ENCODE measurements at places on chromosomes 16 and 17.
A peak's percentile ranks its signal among the peaks of the same experiment; 100 is the strongest.

GRCh38 chr16:84234321-84235241 lies 5.2 kb downstream of the KCNG4 start:
- H3K4me3 ChIP-seq = no peak overlapping the region
- H3K27ac ChIP-seq = no peak overlapping the region
- H3K36me3 ChIP-seq = no peaks in the 10 kb centered on the region
- H3K27me3 ChIP-seq = no peaks in the 10 kb centered on the region
- H3K4me1 ChIP-seq = no peaks in the 10 kb centered on the region

GRCh38 chr17:37299257-37299980 lies 76.4 kb upstream of the C17orf78 start:
- DNase-seq = no peak
- peak overlapping the region; percentile 33 for H3K27ac ChIP-seq
- H3K36me3 ChIP-seq = no peaks in the 10 kb centered on the region
- no peaks in the 10 kb centered on the region for H3K27me3 ChIP-seq
- H3K4me1 ChIP-seq = peaks cover 26% of the 10 kb centered on the region

GRCh38 chr17:64378890-64379354 lies 11.7 kb downstream of the PECAM1 start:
- H3K4me1 ChIP-seq = peaks cover 33% of the 10 kb centered on the region
- no peaks in the 10 kb centered on the region for H3K27me3 ChIP-seq
- H3K27ac ChIP-seq = peak overlapping the region; percentile 21
- H3K36me3 ChIP-seq = no peaks in the 10 kb centered on the region

DNA sequence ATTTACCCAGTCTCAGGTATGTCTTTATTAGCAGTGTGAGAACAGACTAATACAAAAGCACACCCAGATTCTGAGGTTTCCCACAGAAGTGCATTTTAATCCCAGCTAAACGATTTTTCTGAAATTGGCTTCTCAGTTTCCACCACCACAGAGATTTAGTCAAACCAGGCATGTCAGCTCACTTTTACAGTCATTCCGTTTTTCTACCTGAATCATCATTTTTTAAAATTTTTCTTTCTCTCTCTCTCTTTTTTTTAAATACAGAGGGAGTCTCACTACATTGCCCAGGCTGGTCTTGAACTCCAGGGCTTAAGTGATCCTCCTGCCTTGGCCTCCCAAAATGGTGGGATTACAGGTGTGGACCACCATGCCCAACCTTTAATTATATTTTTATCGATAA lies 389.1 kb downstream of the HAPSTR1 start:
- no peak for DNase-seq
- no peak overlapping the region for H3K27ac ChIP-seq
- no peaks in the 10 kb centered on the region for H3K36me3 ChIP-seq
- no peaks in the 10 kb centered on the region for H3K27me3 ChIP-seq
- H3K4me3 ChIP-seq = no peak overlapping the region

GRCh38 chr16:5917436-5918195 lies 820.0 kb upstream of the EEF2KMT start:
- DNase-seq = no peak
- no peaks in the 10 kb centered on the region for H3K4me1 ChIP-seq
- no peak overlapping the region for H3K27ac ChIP-seq
- H3K27me3 ChIP-seq = no peaks in the 10 kb centered on the region
- H3K4me3 ChIP-seq = no peak overlapping the region

DNA sequence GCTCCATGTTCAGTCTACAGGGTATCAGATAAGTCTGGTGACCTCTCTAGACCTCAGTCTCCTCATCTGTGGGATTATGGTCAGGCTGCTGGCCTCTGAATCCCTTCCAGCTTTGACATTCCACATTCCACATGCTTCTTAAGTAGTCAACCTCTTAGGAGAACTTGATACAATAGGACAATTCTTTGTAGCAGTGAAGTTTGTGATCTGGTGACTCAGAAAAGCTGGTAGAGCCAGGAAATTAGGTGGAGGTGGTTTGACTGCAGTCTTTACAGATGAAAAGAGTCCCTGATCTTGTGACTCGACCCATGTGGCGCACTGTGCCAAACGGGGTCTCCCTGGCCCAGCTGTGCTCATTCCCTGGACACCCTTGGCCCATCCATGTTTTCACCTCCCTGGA lies 147.8 kb downstream of the NTN1 start:
- DNase-seq = no peak
- no peaks in the 10 kb centered on the region for H3K27me3 ChIP-seq
- H3K36me3 ChIP-seq = no peaks in the 10 kb centered on the region
- H3K27ac ChIP-seq = no peak overlapping the region

- no peaks in the 10 kb centered on the region for H3K36me3 ChIP-seq
- peak overlapping the region; percentile 100 for H3K27ac ChIP-seq
- DNase-seq = no peak
- no peaks in the 10 kb centered on the region for H3K27me3 ChIP-seq
- peaks cover 69% of the 10 kb centered on the region for H3K4me1 ChIP-seq
Measured at GRCh38 chr17:2400474-2400866, 390 bp downstream of the MNT start.

- H3K36me3 ChIP-seq = peaks cover 7% of the 10 kb centered on the region
- no peak overlapping the region for H3K4me3 ChIP-seq
- peak overlapping the region; percentile 53 for H3K27ac ChIP-seq
- DNase-seq = no peak
- peaks cover 76% of the 10 kb centered on the region for H3K4me1 ChIP-seq
- no peaks in the 10 kb centered on the region for H3K27me3 ChIP-seq
Measured at GRCh38 chr16:3470723-3471122, 24.6 kb downstream of the C16orf90 start.

- no peak overlapping the region for H3K4me3 ChIP-seq
- no peak for DNase-seq
- no peaks in the 10 kb centered on the region for H3K36me3 ChIP-seq
Measured at GRCh38 chr17:16374146-16374938, 6.5 kb upstream of the UBB start.

GRCh38 chr17:540631-541030 lies 174.0 kb downstream of the VPS53 start:
- DNase-seq = no peak
- peaks cover 14% of the 10 kb centered on the region for H3K36me3 ChIP-seq
- H3K27me3 ChIP-seq = no peaks in the 10 kb centered on the region
- no peaks in the 10 kb centered on the region for H3K4me1 ChIP-seq
- no peak overlapping the region for H3K4me3 ChIP-seq
- no peak overlapping the region for H3K27ac ChIP-seq

DNA sequence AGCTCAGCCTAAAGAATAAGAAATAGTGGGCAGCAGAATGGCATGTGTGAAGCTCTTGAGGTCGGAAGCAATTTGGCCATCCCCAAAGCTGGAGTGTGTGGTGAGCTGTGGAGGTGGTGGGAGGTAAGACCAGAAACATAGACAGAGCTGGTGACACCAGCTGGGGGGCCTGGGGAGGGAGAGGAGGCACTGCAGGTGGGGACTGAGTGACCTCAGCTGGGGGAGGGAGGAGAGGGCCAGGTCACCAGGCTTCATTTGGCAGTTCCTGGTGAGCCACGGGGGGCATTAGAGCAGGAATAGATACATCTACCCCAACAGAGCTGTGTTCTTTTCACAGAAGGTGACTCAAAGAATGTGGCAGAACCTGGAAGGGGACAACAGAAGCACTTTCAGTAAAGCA lies 31.9 kb downstream of the WFDC1 start:
- H3K4me3 ChIP-seq = no peak overlapping the region
- no peak for DNase-seq
- no peaks in the 10 kb centered on the region for H3K4me1 ChIP-seq
- no peaks in the 10 kb centered on the region for H3K27me3 ChIP-seq

- H3K27me3 ChIP-seq = no peaks in the 10 kb centered on the region
- H3K36me3 ChIP-seq = peaks cover 23% of the 10 kb centered on the region
- H3K4me1 ChIP-seq = no peaks in the 10 kb centered on the region
Measured at GRCh38 chr16:87837627-87838289, 31.5 kb downstream of the SLC7A5 start.

GRCh38 chr17:44222112-44222869 lies 2.8 kb upstream of the UBTF start:
- H3K27me3 ChIP-seq = no peaks in the 10 kb centered on the region
- DNase-seq = peak; percentile 89
- no peaks in the 10 kb centered on the region for H3K36me3 ChIP-seq
- peaks cover 3% of the 10 kb centered on the region for H3K4me1 ChIP-seq
- peak overlapping the region; percentile 99 for H3K27ac ChIP-seq

DNA sequence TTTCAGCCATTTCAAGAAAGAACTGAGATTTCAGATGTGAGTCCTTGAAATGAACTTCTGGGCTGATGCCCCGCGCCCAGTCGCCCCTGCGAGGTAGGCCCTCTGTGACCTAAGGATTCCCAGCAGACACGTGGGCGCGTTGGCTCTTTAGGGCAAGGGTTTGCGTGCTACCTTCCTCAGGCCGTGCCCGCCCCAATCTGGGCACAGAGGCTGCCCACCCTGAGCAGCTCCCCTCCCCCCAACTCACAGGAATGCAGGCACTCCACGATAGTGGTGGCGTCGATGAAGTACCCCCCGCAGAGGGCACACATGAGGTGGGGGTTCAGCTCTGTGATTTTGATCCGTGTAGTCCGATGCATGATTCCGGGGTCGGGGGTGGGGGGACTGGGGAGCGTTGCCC lies 8.1 kb downstream of the PCGF2 start:
- DNase-seq = no peak
- H3K27me3 ChIP-seq = no peaks in the 10 kb centered on the region
- peaks cover 24% of the 10 kb centered on the region for H3K36me3 ChIP-seq
- no peak overlapping the region for H3K27ac ChIP-seq
- H3K4me1 ChIP-seq = no peaks in the 10 kb centered on the region

DNA sequence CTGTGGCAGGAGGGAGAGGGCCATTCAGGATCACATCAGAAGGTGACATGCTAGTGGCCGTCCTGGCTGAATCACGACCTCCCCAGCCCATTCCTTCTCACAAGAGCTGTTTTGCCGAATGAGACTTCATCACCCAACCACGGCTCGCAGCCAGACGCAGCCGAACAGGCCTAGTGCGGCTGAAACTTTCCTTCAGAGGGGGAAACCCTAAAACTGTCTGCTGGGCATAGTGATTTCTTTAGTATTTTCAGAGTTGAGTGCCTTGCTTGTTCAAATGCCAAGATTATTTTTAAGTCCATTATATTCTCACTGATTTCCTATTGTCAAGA lies 343.7 kb downstream of the CPPED1 start:
- H3K4me3 ChIP-seq = no peak overlapping the region
- no peak overlapping the region for H3K27ac ChIP-seq
- no peak for DNase-seq
- H3K27me3 ChIP-seq = no peaks in the 10 kb centered on the region

- H3K27me3 ChIP-seq = no peaks in the 10 kb centered on the region
- no peak overlapping the region for H3K4me3 ChIP-seq
- H3K27ac ChIP-seq = no peak overlapping the region
- DNase-seq = no peak
- no peaks in the 10 kb centered on the region for H3K4me1 ChIP-seq
- no peaks in the 10 kb centered on the region for H3K36me3 ChIP-seq
Measured at GRCh38 chr16:13118091-13118490, 216.7 kb downstream of the SHISA9 start.

DNA sequence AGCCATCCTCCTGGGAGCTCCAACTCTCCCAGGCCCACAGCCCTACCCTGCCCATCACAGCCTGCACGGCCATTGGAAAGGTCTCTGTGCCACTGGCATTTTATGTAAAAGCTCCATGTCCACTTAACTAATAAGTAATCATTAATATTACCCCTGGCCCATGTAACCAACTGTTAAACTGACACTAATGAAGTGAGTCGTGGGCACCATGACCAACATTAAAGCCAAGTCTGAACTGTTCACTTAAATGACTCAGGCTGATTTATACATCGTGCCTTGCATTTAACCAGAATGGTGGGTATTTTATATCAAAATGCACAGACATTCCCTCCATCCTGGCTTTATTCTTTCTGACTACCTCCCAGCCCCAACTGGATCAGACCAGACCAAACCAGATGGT lies 229.3 kb downstream of the SOX9 start:
- H3K27me3 ChIP-seq = no peaks in the 10 kb centered on the region
- no peak for DNase-seq
- no peak overlapping the region for H3K27ac ChIP-seq
- no peak overlapping the region for H3K4me3 ChIP-seq

GRCh38 chr17:62902531-62903220 lies 63.4 kb upstream of the TANC2 start:
- peaks cover 13% of the 10 kb centered on the region for H3K4me1 ChIP-seq
- H3K36me3 ChIP-seq = no peaks in the 10 kb centered on the region
- H3K27me3 ChIP-seq = no peaks in the 10 kb centered on the region
- no peak overlapping the region for H3K27ac ChIP-seq
- H3K4me3 ChIP-seq = no peak overlapping the region

DNA sequence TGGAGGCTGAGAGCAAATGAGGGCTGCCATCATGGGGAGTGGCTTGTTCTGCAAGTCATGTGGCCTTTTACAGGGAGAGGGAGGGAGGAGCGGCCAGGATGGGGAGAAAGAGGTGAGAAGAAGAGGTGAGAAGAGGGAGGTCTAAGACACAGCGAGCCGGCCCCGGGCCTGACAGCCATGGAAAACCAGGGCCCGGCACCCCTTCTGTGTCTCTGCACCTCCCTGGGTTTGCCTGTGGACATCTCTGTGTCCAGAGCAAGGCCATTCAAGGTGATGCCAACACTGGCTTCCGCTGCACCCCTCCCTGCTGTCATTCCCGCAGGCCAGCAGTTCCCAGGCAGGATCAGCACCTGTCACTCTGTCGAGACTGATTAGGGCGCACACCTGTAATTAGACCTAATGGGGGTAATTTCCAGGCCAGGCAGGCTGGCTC lies 75.6 kb downstream of the MGAT5B start:
- H3K4me1 ChIP-seq = no peaks in the 10 kb centered on the region
- no peaks in the 10 kb centered on the region for H3K36me3 ChIP-seq
- no peak overlapping the region for H3K4me3 ChIP-seq
- no peaks in the 10 kb centered on the region for H3K27me3 ChIP-seq

DNA sequence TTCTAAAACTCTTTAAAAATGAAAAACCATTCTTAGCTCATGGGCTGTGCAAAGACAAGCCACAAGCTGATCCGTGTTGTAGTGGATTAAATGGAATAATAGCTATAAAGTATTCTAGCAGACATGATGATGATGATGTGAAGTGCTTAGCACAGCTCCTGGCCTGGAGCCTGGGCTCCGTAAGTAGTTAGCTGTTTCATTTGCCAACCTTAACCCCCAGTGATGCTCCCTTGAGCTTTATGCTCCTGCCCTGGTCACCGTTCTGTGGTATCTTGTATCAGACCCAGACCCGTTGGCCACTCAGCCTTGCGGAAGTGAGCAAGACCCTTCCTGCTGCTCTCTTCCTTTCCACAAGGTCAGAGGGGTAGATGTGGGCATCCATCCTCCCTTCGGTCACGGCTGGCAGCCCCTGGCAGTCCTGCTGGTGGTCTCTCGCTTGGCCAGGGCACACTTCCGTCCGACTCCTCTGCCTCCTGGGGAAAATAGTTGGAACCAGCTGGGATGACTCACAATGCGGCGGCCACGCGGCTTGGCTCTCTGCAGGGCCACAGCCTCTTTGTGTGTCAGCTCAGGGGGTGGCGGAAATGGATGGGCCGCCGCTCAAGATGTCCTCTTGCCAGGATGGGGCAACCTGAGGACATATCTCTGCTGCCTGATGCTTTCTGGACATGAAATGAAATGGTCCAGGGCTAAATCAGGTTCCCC lies 79.1 kb downstream of the GPR139 start:
- no peak for DNase-seq
- H3K4me3 ChIP-seq = no peak overlapping the region
- no peaks in the 10 kb centered on the region for H3K4me1 ChIP-seq
- no peak overlapping the region for H3K27ac ChIP-seq
- H3K36me3 ChIP-seq = no peaks in the 10 kb centered on the region

GRCh38 chr16:82598771-82599170 lies 28.0 kb upstream of the CDH13 start:
- DNase-seq = no peak
- no peak overlapping the region for H3K27ac ChIP-seq
- H3K4me1 ChIP-seq = no peaks in the 10 kb centered on the region
- no peaks in the 10 kb centered on the region for H3K36me3 ChIP-seq
